ENCODE measurements at places on chromosomes 12 and 14.
A peak's percentile ranks its signal among the peaks of the same experiment; 100 is the strongest.

DNA sequence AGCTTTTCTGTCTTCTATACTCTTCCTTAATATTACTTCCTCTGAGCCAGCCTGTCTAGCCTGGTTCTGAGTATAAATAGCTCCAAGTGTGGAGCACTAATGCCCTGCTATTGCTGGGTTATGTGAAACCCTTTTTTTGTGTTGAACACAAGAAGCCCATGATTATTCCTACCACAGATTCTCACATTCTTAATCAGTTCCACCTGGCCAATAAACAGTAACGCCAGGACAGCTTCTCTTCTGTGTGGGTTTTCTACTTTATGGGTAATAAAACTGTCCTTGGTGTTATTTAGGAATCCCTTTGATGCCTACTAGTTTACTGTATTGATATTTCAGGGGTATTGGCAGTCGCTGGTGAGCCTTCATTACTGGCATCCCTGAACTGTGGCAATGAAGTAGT, 48.9 kb upstream of the LRIG3 start:
- DNase-seq: no peak

DNA sequence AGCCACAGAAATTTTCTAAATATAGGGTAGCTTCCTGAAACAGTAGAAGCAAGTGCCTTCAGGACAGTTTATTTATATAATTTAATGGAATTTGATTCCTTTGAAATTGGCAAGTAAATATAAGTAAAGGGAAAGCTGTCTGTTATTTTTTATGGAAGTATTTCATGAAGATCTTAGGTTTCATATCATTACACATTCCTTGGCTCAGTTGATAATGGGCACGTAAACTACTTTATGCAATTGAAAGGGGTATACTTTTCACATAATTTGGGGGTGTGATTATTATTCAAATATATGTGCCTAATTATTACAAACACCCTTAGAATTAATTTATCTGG, 71.1 kb upstream of the RAP1B start:
- DNase-seq: no peak

DNA sequence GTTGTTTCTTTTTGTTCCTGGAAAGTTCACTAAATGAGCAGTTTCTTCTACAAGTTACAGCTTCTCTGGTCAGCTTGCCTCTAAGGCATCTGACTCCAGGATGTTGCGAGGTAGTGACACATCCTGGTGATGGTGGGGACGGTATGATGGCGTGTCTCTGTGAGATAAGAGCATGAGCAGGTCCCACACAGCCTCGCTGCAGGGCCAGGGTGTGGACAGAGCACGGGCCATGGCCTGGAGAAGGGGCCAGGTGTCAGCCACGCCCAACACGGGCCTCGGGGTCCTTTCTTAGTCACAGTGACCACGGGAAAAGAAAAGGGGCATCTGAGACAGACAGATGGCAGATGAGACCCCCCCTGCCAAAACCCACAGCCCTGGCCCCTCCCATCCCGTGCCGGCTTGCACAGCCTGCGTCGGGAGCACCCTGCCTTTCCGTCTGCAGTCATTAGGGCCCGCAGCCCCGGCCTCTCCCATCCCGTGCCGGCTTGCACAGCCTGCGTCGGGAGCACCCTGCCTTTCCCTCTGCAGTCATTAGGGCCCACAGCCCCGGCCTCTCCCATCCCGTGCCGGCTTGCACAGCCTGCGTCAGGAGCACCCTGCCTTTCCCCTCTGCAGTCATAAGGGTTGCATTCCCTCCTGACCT, 79.3 kb upstream of the DYNC1H1 start:
- DNase-seq: no peak

GRCh38 chr14:52044791-52045522, 23.9 kb downstream of the NID2 start:
- no peak for DNase-seq

DNA sequence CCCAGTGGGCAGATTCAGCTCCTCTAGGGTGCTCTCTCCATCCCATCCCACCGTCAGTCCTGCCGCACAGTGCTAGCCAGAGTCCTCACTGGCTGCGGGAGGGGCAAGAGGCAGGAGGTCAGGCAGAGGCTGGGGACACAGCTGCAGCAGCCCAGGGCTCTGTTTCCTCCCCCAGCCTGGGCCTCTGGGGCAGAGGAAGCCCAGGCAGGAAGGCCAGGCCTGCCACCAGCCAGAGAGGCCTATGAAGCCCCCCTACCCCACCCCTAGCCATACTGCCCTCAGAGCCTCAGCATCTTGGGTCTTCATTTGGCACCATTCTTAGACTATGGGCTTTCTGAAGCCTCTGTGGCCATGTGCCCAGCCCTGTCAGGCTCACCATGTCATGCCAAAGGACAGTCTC, 3.4 kb downstream of the ACVRL1 start:
- DNase-seq: no peak

GRCh38 chr12:39178837-39179236, 264.1 kb downstream of the KIF21A start:
- no peak for DNase-seq

- DNase-seq: no peak
These were observed 17.2 kb upstream of the PSMC1 start for GRCh38 chr14:90239139-90239538.

DNA sequence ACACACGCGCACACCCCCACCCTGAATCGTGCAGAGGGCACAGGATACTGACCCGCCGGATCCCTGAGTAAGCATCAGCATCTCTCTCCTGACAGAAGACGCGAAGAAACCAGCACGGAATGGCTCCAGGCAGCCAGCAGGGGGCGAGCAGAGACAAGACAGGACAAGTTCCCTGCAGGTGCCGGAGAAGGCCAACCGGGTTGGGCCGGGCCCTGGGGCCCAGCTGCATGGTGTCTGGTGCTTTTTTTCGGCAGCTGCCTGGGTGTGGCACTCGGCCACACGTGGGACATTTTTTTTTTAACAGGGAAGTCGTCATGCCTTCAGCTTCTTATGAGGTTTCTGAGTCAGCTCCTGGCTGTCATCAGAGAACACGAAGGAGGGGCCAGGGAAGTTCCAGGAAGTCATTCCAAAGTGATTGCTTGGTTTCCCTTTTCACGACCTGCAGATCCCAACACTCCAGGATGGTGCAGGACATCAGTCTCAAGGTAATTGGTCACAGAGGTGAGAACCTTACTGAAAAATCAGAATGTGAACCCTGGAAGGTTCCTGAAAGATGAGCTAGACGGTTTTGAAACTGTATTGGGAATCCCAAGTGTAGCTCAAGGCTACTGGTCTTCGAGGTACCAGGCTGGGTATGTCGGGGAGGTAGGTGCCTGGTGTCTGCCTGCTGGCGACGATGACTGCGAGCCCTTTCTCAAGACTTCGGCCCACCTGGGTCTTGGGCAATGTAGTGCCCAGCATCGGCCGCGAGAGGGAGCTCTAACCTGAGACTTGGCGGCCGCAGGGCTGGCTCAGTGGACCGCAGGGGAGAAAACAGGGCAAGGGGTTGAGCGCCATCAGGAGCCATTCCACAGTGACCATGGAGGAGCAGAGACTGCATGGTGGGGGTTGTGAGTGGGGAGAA, 190.8 kb upstream of the PRMT8 start:
- peak; percentile 63 for DNase-seq

- DNase-seq: peak; percentile 25
These were observed 25.0 kb upstream of the CIT start for GRCh38 chr12:119902084-119902509.

- no peak for DNase-seq
These were observed 4.2 kb upstream of the GRIP1 start for GRCh38 chr12:66683073-66683472.

GRCh38 chr12:67697443-67697842, 48.9 kb downstream of the DYRK2 start:
- DNase-seq: no peak

DNA sequence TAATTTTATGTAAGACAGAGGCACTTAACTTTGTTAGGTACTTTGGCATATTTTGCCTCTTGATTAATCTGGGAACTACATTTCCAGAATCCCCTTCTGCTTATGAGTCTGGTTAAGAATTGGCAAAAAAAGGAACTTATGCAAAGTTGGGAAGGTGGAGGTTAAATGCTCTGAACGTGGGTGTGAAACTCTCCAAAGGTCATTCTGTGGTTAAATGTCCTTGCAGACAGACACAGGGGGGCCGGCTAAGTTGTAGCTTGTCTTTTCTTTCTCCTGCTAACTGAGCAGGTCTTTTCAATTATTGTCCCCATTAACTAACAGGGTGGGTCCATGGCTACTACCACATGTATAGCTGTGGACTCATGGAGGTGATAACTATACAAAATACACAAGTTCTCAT, 248.6 kb upstream of the NOVA1 start:
- no peak for DNase-seq

GRCh38 chr12:39986674-39987073, 119.2 kb downstream of the SLC2A13 start:
- DNase-seq: no peak

All from nucleus accumbens (tissue), 56 donors.